ENCODE measurements at places on chromosomes 2 and 18. TPM values are rescaled to one million over a fixed set of nuclear protein-coding genes. Genes with fewer than 3 reads are reported as not detected.

TMEM17 gene
- 7.0 TPM for polyA plus RNA-seq

ARHGAP28 gene
- 66.6 TPM for polyA plus RNA-seq

PRKAG3 gene
- polyA plus RNA-seq = not detected

PID1 gene
- polyA plus RNA-seq = 7.9 TPM

Data from right renal pelvis (tissue), 4 donors.